ENCODE measurements at places on chromosomes 7 and 10.

GRCh38 chr7:74587435-74588126, 69.9 kb upstream of the GTF2I start:
- DNase-seq, result no peak

DNA sequence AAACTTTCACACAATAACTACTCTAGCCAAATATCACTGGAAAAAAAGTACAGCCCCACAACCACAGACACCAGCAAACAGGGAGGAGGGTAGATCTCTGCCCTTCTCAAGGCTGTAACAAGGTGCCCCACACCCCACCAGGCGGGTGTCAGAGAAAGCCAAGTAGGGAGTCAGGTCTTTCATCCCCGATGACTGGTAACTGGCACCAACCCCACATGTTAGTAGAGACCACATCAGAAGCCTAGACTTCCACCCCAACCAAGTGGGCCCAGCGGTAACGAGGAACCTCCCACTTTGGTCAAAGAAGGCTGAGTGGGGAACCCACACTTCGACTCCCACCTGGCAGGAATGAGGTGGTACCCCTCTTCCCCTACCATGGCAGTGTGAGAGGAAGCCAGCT, 16.4 kb upstream of the RUFY2 start:
- no peak for DNase-seq

DNA sequence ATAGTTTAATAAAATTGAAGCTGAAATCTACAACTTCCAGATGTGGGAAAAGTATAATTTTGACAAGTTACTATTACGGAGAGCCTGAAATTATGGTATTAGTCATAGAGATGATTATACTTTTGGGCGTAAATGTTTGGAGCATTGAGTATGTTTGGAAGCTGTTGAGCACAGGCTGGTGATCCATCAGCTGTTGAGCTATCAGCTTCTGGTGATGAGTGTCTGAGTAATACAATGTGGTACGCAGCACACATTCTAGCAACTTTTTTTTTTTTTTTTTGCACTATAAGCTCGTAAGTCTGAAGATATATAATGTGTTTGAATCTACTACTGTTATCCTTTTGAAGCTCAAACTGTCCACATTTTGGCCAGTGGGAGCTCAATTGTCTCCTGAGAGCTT, 123.4 kb downstream of the ATE1 start:
- DNase-seq, result no peak

GRCh38 chr10:124066126-124066700, 27.2 kb downstream of the CHST15 start:
- no peak for DNase-seq

DNA sequence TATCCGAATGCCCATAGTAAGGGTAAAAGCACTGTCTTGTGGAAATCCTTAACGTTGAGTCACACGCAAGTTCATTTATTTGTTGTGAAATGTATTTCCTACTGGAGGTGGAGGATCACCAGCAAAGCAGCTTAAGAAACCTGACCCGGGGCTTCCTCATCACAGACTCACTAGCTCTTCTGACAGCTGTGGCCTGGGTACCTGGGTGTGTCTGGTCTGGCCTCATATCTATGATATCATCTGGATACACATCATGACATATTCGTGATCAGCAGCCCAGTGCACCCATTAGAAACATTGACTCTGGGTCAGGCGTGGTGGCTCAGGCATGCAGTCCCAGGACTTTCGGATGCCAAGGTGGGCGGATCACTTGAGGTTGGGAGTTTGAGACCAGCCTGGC, 8.8 kb downstream of the DRGX start:
- no peak for DNase-seq

DNA sequence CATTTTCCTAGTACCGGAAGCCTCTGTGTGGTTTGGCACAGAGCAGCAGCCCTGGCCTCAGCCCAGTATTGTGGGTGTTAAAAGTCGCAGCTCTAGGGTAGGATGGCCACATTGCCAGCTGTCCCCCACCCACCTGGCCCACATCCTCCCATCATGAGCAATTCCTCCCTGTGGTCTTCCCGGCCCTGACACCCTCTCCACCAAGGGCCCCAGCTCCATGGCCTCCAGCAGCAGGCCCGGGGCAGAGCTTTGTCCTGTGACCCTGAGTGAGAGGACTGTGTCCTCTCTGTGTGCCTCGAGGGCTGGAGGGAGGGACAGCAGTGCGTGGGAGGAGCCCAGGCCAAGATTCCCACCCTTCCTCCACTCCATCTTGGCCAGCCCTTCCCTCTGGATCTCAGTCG, 93.7 kb downstream of the MYL10 start:
- no peak for DNase-seq

- no peak for DNase-seq
Observed at GRCh38 chr7:77867537-77867865, 68.9 kb downstream of the PHTF2 start.

DNA sequence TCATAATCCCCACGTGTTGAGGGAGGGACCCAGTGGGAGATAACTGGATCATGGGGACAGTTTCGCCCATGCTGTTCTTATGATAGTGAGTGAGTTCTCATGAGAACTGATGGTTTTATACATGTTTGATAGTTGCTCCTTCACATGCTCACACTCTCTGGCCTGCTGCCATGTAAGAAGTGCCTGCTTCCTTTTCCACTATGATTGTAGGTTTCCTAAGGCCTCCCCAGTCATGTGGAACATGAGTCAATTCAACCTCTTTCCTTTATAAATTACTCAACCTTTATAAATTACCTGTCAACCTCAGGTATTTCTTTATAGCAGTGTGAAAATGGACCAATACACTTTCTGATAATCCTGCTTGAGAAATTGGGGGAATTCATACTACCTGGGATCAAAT, 80.2 kb downstream of the ZNF37A start:
- no peak for DNase-seq

DNA sequence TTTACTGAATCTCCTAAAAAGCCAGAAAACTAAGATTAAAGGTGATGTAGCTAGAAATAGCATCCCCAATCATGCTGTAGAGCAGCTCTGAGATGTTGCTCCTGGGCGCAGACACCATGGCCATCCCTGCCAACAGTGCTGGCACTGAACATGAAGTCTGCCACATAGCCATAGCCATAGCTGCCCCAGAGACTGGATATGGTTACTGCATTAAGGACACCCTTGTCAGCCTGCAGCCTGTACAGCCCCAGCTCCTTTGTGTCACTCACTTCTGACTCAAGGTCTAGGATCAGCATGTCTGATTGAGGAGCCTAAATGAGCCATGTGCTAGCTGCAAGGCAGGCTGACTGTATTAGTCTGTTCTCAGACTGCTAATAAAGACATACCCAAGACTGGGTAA, 284.6 kb downstream of the RPS24 start:
- DNase-seq, result no peak

DNA sequence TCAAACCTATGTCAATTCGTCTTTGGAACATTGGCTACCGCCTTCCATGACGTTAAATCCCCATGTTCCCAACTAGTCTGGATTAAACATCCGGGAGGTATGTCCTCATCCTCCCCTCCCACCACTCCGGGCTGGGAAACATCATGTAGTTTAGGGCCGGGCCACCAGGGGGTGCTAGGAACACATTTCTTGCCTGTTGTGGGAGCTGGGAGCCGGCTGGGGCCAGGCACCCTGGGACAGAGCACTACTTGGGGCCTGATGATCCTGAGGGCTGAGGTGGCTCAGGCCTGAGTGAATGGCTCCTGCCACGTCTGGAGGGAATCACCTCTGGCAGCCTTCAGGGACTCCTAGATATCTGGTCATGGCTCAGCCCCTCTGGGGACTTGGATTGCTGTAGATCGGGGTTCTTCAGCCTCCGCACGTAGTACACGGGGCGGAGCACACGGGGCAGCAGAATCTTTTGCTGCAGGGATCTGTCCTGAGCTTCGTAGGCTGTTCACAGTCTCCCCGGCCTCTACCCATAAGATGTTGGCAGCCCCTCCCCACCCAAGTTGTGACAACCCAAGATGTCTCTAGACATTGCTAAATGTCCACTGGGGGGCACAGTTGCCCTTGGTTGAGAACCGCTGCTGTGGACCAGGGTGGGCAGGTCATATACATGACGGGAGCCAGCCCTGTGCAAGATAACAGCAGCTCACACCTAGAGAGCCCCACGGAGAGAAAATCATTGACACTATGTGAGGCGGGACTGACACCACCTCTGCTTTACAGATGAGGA, 141.2 kb upstream of the ZNF716 start:
- no peak for DNase-seq

DNA sequence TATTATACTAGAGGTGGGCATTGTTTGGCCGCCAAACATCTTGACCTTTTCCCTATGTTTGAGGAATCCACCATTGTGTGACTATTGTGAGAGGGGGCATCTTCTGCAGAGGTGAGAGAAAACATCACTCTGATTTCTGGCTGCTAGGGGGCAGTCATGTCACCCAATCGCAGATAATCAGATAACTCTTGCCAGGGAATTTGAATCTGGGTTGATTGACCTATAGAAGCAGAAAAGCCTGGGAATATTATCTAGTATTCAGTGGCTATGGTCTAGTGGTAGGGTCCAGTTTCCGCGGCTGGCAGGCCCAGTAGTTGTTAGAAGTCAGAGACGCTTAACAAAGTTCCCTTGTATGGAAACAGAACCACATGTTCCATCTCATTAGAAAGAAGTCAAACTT, 808.5 kb downstream of the PHTF2 start:
- no peak for DNase-seq

DNA sequence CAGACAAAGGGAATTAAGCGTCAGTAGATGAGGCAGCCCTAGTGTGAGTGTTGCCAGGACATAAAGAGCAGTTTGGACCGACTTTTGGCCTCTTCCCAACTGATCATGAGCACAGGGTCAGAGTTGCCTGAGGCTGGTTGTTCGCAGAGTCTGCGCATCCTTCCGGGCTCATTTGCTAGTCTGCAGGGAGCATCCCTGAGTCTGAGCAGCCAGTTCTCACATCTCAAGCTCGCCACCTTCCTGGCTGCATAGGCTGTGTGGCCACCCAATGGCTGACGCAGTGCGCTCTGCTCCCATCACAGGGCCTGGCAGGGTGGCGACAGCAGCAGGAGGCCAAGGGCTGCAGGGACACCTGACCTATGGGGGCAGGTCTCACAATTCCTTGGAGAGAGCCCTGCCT, 5.0 kb downstream of the GAD2 start:
- DNase-seq, result no peak

GRCh38 chr7:47734287-47734948, 152.5 kb upstream of the TNS3 start:
- DNase-seq, result no peak

GRCh38 chr7:81005254-81005653, 86.4 kb upstream of the SEMA3C start:
- DNase-seq, result no peak

DNA sequence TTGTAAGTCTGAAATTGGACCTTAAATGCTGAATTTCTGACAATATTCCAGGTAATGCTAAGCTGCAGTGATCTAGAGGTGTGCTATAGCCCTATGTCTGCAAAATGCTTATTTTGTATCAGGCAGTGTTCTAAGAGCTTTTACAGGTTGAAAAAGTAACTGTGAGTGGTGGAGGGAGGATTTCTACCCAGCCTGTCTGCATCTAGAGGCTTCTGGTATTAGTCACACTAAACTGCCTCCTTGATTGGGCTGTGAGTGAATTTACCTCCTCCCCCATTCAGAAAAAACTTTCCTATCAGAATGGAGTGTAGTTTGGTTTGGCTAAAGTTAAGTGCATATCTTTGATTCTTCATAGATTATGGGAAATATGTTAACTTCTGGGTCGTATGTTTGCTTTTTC, 56.8 kb downstream of the BBS9 start:
- no peak for DNase-seq

GRCh38 chr10:74415146-74415839, 264.3 kb downstream of the ADK start:
- DNase-seq, result no peak

GRCh38 chr7:123714296-123715080, 34.3 kb downstream of the WASL start:
- DNase-seq, result no peak

DNA sequence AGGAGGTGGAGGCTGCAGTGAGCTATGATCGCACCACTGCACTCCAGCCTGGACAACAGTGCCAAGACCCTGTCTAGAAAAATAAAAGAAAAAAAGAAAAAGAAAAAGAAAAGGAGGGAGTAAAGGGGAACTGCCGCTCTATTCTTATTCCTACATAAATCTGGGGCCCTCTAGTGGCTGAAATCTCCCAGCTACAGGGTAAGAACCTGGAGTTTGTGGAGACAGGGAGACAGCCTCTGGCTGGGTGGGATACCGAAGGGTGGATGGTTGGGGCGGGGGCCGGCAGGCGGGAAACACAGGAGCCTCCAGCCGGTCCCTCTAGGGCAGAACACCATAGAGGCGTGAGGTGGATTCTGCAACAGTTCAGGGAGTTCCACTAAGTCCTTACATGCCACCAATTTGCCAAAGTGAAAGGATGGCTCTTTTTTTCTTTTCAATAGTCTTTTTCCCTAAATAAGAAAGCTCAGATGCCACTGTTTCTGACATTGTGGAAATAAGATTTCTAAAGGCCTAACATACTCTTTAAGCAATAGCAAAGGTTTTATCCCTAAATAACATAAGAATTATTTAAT, 117.3 kb downstream of the SVIL start:
- DNase-seq, result no peak

DNA sequence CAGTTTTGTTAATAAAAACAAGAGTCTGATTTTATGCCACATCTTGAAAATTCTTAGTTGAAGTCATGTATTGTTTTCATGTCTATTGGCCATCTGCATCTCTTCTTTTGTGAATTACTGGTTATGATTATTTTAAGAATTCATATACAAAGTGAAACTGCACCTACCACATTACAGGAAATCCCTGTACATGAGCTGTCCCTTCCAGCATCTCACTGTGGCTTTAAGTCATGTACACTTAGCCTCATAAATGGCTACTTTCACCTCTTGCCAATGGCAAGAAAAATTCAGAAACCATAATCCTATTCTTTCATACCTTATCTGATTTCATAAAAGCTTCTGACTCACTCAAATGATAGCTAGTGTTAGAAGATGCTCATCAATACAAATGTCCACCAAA, 48.6 kb downstream of the CRTAC1 start:
- no peak for DNase-seq

DNA sequence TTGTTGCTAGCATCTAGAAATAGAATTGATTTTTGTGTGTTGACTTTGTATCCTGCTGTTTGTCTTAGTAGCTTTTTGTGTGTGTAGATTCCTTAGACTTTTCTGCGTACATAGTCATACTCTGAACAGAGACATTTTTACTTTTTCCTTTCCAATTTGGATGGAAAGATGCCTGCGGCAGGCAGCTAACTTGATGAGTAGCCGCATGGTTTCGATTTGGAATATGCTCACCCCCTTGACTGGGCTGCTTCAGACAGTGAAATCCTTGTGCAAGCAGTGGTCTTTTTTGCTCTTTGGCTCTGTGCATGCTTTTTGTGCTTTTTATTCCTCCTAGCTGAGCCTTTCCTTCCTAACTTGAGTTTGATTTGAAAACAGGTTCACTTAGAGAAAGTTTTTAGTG, 71.8 kb downstream of the HHEX start:
- no peak for DNase-seq

- DNase-seq, result no peak
Observed at GRCh38 chr7:13989126-13989948, at the start of gene ETV1. Gene ETV1, minus strand, starts transcription at chr7:13989666. Its CDS starts 614 bp downstream, at chr7:13989052.

DNA sequence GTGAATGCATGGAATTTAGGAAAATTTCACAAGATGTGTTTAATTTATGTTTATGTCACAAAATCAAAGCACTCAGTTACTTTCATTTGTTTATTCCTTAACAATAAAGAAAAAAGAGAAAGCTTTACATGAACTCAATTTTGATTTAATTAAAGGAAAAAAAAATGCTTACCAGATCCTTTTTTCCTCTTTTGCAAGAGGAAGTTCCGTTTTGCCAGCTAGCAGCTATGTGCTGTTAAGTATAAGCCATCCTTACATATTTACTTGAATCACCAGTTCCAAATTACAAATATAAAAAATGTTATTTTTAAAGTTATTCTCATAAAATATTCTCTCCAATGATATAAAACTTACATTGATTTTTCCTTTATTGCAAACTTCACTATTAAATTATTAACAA, 12.7 kb downstream of the MRC1 start:
- DNase-seq, result no peak

- DNase-seq, result no peak
Observed at GRCh38 chr7:36563706-36564327, 160.5 kb downstream of the AOAH start.
